ENCODE measurements at places on chromosomes 7 and 10.

DNA sequence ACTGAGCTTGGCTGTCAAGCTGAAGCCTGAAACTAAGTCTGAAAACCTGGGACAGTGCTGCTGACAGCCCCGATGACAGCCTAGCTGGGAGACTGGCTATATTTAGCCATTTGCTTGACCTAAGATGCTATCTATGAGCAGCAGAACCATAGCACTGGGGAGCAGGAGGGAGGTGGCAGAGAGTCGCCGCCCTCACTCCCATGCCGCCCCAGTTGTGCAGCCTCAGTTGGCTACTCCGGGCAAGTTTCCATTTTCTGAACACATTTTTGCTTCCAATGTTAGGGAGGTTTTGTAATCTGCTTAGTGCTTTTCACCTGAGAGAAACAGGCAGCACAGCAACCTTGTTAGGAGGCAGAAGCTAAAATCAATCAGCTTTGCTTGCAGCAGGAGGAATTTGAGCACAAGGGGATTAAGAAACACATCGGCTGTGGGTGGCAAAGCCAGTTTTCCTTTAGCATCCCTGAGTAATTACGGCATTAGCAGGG is 20.4 kb upstream of the C10orf71 start:
- no peak for DNase-seq

GRCh38 chr7:26550492-26550891 is 258.8 kb downstream of the SNX10 start:
- no peak for DNase-seq

- DNase-seq: no peak
These were observed 879 bp downstream of the NUDT5 start for GRCh38 chr10:12194752-12195271.

GRCh38 chr10:132761395-132762060 is 24.4 kb downstream of the NKX6-2 start:
- no peak for DNase-seq

DNA sequence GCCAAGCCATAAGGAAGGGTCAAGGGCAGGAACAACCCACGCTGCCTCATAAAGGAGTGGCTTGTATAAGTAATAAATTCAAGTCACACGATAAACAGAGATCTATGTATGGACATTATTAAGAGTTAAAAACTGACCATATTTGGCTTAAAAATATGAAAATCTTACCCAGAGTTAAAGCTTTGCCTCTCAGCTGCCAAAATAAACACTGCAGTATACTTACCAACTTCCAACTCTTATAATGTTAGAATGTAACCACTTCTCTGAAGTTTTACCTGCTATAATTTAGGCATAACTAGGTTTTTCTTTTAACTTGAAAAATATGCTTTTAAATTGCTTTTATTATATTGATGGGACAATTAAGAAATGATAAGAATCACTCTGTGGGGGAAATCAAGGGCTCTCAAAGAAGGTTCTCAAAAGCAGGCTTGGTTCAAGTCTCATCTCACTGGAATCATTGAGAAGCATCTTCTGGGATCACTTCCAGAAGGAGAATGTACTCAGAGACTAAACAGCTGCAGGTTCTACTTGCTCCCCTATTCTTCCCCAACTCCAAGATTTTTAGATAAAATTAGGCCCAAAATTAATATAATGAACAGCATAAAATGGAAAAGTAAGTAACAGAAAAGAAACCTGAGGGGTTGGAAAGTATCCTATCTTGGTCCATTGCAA is 16.1 kb upstream of the CAV2 start:
- DNase-seq: no peak

DNA sequence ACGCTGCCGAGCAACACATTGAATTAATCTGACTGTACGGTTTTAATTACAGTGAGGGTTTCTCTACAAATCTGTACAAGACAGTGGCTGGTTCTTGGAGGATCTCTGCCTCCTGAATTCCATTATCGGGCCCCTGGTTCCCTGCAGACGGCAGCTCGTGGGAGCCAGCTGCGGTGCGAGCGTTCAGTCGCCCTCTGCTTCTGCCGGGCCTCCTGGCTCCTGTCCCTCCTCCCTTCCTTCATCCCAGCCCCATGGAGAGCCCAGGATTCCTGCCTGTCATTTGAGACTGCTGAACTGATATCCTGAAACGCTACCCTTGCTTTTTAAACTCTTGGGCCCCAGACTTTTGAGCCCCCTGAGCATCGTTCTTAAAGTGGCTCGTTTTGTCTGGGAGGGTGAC is 6.6 kb upstream of the DLX6 start:
- DNase-seq: no peak

DNA sequence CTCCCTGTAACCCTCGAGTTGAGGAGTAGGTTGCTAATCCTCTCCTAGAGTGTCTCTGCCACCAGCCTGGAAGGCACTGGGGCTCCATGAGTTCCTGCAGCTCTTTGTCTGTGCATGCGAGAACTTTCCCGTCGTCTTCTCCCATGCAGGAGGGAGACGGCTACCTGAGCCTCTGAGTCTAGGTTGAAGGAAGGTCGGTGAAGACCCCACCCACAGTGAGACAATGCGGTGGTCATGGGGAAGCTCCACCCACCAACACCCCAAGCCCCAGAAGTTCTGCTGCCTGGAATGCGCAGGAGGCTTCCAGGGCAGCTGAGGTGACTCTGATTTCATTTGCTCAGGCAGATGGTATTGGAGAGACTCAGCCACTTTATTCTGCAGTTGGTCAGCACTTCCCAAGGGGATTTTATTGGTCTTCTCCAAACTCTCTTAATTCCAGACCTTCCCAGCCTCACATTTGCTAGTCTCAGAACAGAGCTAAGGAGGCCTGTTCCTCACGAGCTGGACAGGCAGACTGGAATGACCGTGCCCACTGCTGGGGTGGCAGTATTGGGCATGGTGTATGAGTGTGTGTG is 36.5 kb downstream of the PTPRE start:
- DNase-seq: no peak

DNA sequence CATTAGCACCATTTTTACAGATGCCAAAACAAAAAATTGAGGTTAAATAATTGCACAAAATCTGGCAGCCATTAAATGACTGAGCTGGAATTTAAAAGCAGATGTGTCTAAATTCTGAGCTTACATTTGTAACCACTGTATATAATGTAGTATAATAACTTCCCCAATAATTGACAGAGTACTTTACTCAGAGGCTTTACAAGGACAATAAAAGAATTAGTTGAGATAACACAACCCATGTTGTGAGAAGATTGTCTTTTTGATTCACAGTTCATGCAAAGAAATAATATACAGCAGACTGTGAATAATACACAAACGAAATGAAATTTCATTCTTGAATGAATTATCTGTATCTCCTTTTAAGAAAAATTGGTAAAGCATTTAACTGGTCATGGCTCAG is 417.1 kb downstream of the AUTS2 start:
- DNase-seq: no peak

GRCh38 chr10:129971381-129972144 is 7.5 kb upstream of the EBF3 start:
- no peak for DNase-seq

DNA sequence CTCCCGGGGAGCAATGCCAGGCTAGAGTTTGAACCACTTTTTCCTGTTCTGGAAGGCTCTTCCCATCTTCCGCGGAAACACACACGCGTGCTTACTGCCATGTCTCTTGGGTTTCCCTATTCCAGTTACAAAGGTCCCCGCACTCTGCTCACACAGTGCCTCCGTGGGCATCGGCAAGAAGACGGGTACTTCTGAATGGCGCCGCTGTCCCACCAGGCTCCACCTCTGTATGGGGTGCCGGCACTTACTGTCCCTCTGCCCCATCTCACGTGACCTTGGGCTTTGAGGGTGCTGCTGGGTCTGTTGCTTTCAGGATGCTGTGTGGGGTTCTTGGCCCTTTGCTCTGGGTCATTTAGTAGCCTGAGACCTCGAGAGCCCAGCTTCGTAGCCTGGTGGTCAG is 170.7 kb upstream of the SH2B2 start:
- DNase-seq: no peak

- DNase-seq: no peak
These were observed 26.6 kb upstream of the PSMG3 start for GRCh38 chr7:1596181-1597043.

DNA sequence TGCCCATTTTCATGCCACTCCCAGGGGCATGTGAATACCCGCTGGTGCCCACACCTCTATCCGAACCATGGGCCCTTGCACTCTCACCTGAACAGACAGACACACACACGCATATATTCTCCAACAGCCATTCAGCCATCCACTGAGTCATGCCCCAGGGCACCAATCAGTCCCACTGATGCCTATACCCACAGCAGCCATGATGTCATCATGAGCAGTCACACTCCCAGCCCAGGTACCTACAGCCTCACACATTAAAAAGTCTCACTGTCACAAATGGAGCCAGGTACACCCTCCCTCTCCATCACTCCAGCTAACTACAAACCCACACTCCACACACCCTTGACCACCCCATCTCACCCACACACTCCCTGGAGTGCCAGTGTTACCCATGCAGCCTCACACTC is 12.2 kb downstream of the VSIR start:
- DNase-seq: no peak

- no peak for DNase-seq
These were observed 307.7 kb downstream of the CDK14 start for GRCh38 chr7:90903841-90904240.

DNA sequence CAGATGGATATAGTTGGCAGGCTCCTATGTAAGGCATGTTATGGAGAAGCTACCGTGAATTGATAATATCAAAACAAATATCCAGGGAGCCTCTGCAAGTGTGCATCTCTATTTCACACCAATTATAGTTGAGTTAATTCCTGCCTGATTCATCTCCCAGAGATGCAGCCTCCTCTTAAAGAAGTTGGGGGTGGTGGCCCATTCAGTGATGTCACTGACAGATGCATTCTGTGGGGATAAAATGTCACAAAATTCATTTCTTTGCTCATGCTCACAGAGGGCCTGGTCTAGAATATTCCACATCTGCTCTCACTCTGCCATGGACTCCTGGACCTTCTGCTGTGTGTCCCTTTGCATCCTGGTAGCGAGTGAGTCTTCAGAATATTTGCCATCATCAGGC is 189.1 kb upstream of the PRSS1 start:
- DNase-seq: no peak

GRCh38 chr10:101123815-101124617 is 7.1 kb upstream of the TLX1 start:
- no peak for DNase-seq

GRCh38 chr7:4712281-4713182 is 30.4 kb downstream of the FOXK1 start:
- DNase-seq: no peak

DNA sequence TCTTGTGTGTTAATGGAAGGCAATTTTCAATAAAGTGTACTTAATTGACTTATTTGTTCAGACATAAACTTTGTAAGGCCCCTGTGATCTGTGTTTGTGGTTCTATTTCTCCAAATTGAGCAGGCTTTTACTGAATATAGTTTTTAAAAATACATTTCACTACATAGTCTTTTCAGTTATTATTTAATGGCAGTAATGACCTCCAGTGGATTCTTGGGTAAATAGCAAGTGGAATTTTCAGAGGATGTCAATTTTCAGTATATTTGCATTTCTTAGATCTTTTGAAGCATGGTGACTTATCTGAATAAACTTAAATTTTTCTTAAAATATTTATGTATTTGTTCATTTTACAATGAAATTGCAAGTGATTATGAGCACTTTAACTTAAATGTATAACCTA is 203.1 kb upstream of the PCLO start:
- DNase-seq: no peak

DNA sequence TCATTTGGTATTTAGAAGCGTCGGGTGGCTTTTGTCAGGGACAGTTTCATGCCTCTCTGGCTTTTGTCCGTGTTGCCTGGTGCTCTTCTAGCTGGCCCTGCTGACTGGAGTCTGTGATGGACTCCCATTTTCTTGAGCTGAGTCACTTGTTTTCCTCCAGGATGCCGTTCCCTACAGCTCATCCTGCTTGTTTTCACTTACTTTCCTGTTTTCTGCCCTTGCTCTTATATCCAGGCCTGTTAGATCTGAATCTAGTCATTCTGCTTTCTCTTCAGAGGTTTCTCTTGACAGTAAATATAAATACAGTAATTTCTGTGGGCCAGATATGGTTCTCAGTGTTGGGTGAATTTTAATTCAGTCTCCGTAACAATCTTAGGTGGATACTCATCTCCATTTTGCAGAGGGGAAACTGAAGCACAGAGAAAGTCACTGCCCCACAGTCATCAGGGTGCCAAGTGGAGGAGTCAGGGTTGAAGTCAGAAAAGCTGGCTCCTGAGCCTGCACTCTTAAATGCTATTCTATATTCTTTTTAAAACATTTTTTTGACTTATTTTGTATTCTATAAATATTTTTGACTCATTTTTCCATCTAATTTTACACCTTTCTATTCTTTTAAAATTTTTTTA is 85.4 kb downstream of the CCNY start:
- DNase-seq: no peak

DNA sequence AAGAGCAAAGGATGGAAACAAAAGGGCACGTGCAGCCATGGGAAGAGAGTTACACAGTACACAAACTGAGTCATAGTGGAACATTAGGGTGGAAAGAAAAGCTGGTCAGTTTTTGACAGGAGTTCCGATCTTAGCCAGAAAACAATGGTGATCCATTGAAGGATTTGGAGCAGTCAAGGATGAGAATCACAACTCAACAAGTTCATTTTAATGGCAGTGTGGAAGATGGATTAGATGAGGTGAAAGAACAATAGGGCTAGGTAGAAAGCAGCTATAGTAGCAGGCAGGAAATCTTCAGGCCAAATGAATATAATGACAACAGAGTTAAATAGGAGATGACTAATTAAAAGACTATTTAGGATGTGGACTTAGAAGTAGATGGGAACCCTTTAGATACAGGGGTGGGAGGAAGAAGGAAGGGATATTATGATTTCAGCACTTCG is 136.3 kb downstream of the DOCK4 start:
- no peak for DNase-seq

DNA sequence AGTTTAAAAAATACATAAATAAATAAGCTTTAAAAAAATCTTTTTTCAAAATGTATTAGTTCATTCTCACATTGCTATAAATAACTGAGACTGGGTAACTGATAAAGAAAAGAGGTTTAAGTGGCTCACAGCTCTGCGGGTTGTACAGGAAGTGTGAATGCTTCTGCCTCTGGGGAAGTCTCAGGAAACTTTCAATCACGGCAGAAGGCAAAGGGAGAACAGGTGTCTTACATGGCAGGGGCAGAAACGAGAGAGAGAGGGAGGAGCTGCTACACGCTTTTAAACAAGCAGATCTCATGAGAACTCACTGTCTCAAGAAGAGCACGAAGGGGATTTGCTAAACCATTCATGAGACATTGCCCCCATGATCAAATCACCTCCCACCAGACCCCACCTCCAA is 114.6 kb downstream of the DNAJC1 start:
- DNase-seq: no peak

DNA sequence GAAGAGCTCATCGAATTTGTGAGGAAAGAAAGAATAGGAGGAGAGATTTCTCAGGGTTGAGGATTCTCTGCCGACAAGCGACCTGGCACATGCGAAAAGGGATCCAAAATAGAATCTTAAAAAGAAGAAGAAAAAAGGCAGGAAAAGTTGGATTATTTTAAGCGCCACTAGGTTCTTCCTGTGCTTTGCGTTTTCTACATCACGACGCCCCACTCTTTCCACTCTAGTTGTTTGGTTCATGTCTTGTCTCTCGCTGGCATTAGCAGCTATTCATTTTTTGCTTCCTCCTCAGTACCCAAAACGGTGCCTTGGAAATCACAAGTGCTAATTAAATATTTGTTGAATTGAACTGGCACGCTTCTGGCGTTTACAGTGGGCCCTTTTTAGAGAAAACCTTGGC is 674 bp upstream of the FRA10AC1 start:
- DNase-seq: no peak
